Ovary (tissue), 10 donors: ENCODE measurements at places on chromosomes 13 and 19. TPM values are rescaled to one million over a fixed set of nuclear protein-coding genes. Genes with fewer than 3 reads are reported as not detected.

DNA sequence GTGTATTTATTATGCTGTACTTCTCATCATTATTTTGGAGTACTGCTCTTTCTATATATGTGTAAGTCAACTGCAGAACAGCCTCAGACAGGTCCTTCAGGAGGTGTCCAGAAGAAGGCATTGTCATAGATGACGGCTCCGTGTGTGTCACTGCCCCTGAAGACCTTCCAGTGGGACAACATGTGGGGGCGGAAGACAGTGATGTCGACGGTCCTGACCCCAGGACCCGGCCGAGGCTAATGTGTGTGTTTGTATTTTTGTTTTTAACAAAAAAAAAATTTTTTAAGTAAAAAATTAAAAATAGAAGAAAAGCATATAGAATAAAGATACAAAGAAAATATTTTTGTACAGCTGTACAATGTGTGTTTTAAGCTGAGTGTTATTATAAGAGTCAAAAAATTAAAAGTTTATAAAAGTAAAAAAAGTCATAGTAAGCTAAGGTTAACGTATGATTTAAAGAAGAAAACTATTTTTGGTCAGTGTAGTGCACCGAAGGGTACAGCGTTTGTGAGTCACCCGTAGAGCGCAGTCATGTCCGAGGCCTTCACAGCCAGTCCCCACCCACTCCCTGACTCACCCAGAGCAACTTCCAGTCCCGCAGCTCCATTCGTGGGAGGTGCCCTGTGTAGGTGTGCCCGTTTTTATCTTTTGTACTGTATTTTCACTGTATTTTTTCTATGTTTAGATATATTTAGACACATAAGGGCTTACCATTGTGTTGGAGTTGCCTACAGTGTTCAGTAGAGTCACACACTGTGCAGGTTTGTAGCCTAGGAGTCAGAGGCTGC is 42.2 kb upstream of the SPACA7 start:
- DNase-seq = no peak

ADAMTSL5 gene
- total RNA-seq = 0.56 TPM

GRCh38 chr13:111232191-111232590 is 88.3 kb upstream of the TEX29 start:
- DNase-seq = no peak

HSD17B14 gene
- 26.6 TPM for total RNA-seq

PGLYRP2 gene
- not detected for total RNA-seq

POSTN gene
- total RNA-seq = 38.3 TPM

- DNase-seq = no peak
Measured at GRCh38 chr13:24225930-24226329, 65.4 kb downstream of the SPATA13 start.

TEX26 gene
- not detected for total RNA-seq

ZSWIM4 gene
- 2.7 TPM for total RNA-seq

- DNase-seq = no peak
Measured at GRCh38 chr13:66723576-66723975, 506.6 kb downstream of the PCDH9 start.

DNA sequence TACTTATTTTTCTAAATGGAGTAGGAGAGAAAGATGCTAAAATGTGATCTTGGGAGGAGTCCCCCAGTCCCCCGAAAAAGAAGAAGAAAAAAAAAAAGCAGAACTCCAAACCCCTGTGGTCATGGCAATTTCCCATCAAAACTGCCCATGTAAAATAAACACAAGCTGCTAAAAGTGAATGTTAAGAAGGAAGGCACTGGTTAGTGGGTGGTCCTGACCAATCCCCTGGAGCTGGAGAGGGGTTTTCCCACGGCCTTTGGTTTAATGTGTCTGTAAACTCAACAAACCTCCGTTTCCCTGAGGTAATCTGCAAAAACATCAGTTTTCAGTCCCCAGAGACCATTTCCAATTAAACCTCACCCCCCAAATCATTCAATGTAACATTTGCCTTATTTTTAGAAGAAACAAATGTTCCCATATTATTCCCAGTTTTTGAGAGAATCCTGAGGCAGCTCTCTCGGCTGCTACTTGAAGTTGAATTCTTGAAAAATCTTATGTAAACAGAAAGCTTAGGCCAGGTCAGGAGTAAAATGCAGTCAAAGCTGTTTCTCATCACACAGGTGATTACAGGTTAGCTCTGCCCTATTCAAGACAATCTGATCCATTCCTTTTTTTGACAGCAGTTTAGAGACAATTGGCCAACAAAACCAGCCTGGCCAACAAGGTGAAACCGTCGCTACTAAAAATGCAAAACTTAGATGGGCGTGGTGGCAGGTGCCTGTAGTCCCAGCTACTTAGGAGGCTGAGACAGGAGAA is 17.0 kb downstream of the RAB3D start:
- DNase-seq = no peak

DNA sequence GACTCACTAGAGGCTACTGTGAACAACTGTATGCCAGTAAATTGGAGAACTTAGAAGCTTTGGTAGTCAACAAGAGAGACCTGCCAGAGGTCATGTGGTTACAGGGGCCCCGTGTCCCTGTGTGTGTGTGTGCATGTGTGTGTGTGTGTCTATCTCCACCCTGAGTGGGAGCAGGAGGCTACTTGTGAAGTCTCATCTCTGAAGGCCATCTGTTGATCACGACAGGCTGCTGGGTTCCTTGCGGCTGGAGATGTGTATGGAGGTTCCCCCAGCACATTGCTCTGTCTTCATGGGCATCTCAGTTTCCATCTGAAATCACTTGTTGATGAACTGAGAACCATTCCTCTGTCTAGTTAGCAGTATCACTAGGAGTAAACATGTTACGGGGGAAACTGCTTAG is 58.2 kb upstream of the TEX29 start:
- no peak for DNase-seq
